ENCODE measurements at places on chromosomes 13 and 19.
A peak's percentile ranks its signal among the peaks of the same experiment; 100 is the strongest.

GRCh38 chr13:85367887-85368286, 431.3 kb downstream of the SLITRK6 start:
- no peak for DNase-seq

DNA sequence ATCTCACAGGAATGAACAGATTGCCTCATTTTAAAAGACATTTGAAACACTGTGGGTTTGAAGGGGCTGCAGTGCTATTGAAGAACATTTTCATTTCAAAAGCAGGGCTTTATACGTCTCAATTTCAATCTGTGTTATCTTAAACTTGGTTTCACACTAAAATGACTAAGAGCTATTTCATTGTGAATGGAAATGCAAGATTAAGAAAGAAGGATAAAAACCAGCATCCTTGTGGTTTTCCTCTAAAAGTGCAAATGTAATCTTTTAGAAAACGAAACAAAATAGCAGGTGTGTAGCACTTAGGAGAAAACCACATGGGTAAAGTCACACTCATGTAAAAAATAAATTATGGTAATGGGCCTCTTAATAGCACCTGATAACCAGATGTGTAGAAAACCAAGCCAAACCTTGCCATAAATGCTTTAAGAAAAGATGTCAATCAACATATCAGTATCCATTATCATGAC, 397.7 kb downstream of the GPC6 start:
- no peak for DNase-seq

DNA sequence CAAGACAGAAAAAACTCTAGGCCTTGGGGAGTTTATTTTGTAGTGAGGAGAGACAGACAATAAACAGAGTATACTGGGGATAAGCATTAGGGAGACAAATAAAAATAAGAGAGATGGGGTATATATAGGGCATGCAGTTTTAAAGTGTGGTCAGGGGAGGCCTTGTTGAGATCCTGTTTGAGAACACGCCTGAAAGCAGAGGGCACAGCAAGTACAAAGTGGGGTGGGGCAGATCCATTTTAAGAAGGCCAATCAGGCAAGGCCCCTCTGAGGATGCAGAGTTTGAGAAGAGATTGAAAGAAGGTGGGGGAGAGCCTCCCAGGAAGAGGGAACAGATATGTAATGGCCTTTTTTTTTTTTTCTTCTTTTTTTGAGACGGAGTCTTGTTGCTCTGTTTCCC, 2.1 kb downstream of the PPP2R1A start:
- DNase-seq, result peak; percentile 32

GRCh38 chr19:45187421-45188100, 9.0 kb downstream of the BLOC1S3 start:
- DNase-seq, result peak; percentile 36

DNA sequence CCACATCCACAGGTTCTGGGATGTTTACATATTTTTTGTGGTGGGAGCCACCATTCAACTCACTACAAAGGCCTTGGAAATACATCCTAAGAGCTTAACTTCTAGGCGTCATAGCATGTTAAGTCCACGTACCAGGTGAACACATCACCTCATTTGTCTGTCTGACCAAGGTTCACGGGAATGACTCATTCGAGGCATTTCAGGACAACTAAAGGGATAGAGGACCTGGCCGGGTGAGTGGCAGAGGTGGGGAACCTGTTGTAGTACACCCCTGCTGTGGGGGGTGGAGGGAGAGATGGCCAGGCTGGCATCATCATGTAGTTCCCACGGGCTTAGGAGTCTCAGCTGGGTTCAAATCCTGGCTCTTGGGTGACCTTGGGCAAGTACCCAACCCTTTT, 51.5 kb downstream of the BICRA start:
- no peak for DNase-seq

DNA sequence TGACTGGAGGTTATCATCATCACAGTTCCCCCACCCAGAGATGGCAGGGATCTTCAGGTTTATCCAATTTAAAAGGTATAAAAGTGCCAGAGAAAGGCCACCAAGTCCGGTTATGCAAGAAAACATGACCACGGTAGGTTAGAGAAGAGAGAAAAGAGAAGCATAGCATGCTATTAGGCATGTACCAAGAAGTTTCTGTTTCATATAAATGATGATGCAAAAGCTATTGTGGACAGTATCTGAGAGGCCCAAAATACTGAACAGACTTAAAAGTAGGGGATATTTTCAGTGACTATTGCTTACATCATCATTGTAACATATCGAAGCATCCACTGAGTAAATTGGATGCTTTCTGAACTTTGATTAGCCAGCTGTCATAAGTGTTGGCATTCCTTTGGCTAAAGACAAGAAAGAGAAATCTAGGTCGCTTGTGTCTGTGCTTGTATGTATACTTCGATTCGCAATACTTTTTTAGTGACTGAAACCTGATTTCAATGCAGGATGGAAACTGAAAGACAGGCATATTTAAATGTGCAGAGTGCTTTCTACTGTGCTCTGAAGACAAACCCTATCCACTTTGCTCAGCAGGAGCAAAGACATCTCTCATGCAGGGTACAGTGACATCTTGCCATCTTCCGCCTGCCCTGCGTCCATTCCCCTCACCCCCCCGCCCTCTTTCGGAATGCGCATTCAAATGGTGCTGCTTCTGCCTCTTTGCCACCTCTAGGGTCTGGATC, 180.3 kb downstream of the SHISA2 start:
- DNase-seq, result no peak

DNA sequence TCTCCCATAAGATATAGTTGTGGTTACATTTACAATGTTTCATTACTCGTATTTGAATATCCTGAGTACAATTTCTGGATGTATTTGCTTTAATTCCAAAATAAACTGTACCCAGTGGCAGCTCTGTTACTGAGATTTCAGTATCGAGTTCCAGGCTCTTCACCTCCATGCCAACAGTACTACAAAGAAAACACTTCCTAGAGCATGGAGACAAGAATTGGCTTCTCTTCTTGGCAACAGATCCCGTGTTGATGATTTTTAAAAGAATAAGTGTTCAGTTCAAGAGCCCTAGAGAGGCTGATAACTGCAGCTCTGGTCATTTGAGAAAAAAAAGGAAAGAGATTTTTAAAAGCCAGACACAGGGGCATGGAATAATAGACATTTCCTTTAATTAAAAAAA, 302.8 kb downstream of the EFNB2 start:
- no peak for DNase-seq

- no peak for DNase-seq
Measured at GRCh38 chr13:98386637-98387036, 190.3 kb downstream of the STK24 start.

GRCh38 chr13:100662468-100663211, 12.0 kb downstream of the TMTC4 start:
- DNase-seq, result no peak

DNA sequence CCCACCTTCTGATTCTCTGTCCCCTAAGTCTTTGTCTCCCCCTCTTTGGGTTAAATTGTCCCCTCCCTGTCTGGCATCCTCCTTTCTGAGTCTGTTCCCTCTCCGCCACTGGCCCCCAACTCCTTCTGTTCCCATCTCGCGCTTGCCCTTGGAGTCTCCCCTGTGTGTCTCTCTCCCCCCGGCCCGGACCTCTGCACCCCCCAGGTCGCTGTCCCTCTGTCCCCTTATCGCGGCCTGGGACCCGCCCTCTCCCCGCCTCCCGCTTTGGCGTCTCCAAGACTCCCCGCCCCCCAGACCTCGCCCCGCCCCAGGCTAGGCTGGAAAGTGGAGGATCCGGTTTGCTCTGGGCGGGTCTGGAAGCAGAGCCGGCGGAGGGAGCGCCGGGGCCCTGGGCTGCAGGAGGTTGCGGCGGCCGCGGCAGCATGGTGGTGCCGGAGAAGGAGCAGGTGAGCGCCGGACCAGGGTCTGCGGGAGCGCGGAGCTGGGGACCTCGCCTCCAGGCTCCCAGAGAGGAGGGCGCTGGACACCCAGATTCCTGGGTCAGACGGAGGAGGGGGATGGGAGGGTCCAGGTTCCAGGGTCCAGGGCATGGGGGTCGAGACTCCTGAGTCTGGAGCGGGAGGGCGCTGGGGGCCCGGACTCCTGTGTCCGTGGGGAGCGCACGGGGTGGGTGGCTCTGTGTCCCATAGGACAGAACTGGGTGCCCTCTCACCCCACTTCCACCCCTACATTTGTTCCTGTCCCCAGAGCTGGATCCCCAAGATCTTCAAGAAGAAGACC, at the start of gene TRPM4:
TSS of gene TRPM4 (plus strand) at position 348 of the 780 bp plus-strand sequence. CDS start at position 423, 75 bp downstream.
- DNase-seq, result peak; percentile 63

DNA sequence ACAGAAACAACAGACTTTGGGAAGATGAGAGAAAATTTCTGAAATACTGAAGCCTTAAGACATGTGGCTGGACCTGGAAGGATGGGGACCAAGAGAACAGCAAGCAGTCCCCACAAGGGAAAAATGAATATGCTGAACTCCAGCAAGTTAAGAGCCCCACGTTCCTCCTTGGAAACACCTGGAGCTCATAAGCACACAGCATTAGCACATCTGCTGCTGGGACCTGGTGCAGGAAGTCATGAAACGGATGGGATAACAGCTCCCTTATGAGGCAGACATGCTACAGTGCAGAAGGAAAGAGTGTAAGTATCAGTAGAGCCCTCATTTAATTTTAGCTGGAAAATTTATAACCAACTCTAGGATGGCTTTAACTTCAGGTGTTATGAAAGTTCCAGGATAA, 67.3 kb downstream of the SLC15A1 start:
- DNase-seq, result no peak

GRCh38 chr13:102131246-102131645, 270.6 kb downstream of the FGF14 start:
- DNase-seq, result no peak

GRCh38 chr19:39194832-39195542, 1.8 kb upstream of the NCCRP1 start:
- no peak for DNase-seq

- no peak for DNase-seq
Measured at GRCh38 chr19:19303411-19303810, 16.9 kb downstream of the SUGP1 start.

DNA sequence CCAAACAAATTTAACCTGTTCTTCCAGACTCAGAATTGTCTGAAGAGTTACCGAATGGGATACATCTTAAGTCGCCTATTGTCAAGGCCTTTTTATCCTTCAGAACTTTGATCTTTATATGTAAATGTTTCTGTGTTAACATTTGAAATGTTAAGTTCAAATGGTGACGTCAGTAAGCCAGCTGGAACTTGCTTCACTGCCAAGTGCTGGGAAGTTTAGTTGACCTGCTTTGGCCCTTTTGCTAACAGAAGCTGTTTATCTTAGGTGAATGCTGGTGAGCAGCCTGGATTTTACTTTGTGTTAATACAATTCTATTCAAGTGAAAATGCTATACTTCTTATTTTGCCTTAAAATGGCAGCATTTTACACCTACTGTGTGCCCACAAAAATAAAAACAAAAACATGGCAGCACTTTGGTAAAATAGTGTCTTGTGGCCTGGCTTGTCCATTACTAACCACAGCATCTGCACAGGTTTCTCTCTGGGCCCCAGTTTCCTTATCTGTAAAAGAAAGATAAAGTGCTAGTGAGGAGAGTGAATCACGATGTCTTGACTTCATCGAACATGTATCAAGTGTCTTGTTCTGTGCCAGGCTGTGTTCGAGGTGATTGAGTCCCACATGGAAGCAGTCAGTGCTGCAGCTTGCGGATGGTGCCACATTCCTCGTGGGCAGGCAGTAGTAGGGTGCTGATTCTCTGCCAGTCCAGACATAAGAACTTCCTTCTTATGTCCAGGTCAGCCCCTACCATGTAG, 2.2 kb downstream of the NAXD start:
- no peak for DNase-seq

GRCh38 chr19:57245959-57246358, 5.5 kb downstream of the ZNF805 start:
- no peak for DNase-seq

- DNase-seq, result no peak
Measured at GRCh38 chr13:36571444-36571843, 102.4 kb upstream of the SERTM1 start.

GRCh38 chr19:19627621-19628500, at the start of gene LPAR2:
LPAR2 (minus strand) TSS chr19:19628220; CDS start chr19:19627275, 945 bp downstream.
- peak; percentile 79 for DNase-seq

DNA sequence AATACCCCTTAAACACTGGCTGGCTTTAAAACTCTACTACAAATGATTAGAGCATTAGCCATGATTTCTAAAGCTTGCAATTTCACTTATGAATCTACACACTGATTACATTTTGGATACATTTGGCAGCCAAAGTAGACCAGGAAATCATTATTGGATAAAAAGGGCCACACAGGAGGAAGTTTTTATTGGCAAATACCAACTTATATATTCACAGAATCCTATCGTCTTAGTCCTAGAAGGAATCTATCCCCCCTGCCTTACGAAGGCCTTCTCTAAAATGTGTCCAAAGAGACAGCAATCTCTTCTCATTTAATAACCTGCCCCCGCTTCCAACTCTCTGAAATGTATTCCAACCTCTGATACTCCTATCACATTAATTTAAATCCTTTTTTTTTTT, 52.5 kb downstream of the KLF5 start:
- DNase-seq, result no peak

DNA sequence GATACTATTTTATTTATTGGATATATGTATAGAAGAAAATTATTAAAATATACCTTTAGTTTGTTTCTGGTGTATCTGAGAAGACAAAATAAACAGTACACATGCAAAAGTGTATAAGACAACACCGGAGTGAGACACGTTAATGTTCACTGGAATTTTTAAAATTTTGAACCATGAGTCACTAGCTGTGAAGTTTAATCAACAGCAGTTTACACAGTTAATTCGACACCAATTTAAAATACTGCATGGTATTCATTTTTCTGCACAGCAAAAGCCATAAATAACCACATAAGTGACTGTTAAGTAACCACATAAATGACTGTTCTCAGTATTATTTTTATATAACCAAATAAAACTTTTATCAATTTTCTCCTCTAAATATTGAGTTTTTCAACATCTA, 418.7 kb upstream of the NBEA start:
- no peak for DNase-seq

GRCh38 chr13:40983725-40984667, 35.1 kb downstream of the ELF1 start:
- peak; percentile 30 for DNase-seq

GRCh38 chr19:54179921-54180461, 7.0 kb upstream of the TMC4 start:
- no peak for DNase-seq

GRCh38 chr13:76887076-76887563, 915 bp upstream of the KCTD12 start:
- DNase-seq, result no peak

- no peak for DNase-seq
Measured at GRCh38 chr19:51417810-51418157, 342 bp upstream of the SIGLEC10 start.

- peak; percentile 10 for DNase-seq
Measured at GRCh38 chr13:64529874-64530485, 2700.2 kb downstream of the PCDH9 start.

GRCh38 chr13:71661921-71662320, 205.1 kb downstream of the DACH1 start:
- DNase-seq, result no peak

GRCh38 chr13:84487752-84488151, 605.5 kb upstream of the SLITRK1 start:
- no peak for DNase-seq

Measured in activated CD8-positive, alpha-beta T cell treated with anti-CD3 and anti-CD28 coated beads for 36 hours (primary cell).